ENCODE measurements at places on chromosomes 12 and 14.

- DNase-seq, result peak; percentile 87
Observed at GRCh38 chr12:5003025-5003666, 40.5 kb upstream of the KCNA5 start.

GRCh38 chr12:103816663-103817062 is 24.4 kb downstream of the NT5DC3 start:
- no peak for DNase-seq

DNA sequence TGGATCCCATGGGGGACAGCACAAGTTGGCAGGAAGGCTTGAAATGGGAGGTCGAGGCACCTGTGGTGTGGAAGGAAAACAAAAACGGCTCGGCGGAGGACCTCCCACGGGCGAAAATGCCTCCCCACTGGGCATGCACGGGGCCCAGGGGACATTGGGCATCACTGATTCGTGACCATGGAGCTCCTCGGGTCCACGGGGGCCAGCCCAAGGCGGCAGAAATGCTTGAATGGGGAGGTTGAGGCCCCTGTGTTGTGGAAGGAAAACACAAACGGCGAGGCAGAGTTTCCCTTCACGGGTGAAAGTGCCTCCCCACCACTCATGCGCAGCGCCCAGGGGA is 376.0 kb downstream of the ALG10 start:
- DNase-seq, result no peak

DNA sequence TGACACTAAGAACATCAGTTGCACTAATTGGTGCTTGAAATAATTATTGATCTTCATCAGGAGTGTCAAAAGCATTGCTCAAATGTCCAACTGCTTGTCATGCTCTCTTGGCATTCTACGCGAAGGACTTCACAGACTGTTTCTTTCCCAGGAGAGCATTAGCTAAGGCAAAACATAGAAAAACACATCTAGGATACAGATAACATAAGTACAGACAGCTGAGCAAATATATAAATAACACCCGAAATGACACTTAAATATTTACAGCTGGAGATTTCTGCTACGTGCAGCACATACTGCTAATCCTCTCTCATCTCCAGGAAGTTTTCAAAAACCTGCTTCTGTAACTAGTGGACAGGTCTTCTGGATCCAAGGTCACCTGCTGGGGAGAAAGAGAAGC is 120.0 kb upstream of the PRMT8 start:
- DNase-seq, result peak; percentile 83

- DNase-seq, result peak; percentile 5
Observed at GRCh38 chr14:46581036-46581671, 70.4 kb downstream of the RPL10L start.

- DNase-seq, result no peak
Observed at GRCh38 chr14:95388699-95389098, 69.0 kb upstream of the CLMN start.

DNA sequence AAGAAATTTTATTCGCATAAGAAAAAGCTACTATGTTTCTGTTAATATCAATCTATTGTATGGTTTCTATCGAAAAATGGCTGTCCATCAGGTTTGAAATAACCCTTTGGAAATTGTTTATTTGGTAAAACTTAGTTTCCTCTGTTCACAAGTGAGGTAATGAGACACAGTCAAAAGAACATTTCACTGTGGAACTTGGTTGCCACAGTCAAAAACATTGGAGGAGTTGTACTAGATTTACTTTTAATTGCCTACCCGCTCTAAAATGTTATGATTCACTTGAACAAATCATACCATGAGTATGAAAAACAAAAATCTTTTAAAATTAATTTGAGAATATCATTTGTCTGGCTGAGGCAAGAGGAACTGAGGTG is 46.5 kb downstream of the ITPR2 start:
- no peak for DNase-seq

DNA sequence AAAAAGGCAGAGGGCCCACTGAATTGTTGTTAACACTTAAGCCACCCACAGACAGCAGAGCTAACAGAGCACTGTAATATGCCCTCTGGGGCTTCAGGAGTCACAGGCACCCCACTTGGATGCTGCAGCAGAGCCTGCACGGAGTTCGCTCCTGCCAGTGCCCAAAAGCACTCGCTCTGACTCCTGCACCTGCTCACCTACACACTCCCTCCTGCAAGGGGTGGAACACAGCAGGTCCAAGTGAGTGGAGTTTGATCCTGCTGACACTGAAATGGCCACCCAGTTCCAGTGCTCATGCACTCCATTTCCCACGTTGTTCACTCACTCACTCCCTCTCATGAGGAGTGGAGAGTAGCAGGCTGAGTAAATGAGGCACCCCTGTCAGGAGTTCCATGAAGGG is 68.8 kb downstream of the OSBPL8 start:
- DNase-seq, result no peak

DNA sequence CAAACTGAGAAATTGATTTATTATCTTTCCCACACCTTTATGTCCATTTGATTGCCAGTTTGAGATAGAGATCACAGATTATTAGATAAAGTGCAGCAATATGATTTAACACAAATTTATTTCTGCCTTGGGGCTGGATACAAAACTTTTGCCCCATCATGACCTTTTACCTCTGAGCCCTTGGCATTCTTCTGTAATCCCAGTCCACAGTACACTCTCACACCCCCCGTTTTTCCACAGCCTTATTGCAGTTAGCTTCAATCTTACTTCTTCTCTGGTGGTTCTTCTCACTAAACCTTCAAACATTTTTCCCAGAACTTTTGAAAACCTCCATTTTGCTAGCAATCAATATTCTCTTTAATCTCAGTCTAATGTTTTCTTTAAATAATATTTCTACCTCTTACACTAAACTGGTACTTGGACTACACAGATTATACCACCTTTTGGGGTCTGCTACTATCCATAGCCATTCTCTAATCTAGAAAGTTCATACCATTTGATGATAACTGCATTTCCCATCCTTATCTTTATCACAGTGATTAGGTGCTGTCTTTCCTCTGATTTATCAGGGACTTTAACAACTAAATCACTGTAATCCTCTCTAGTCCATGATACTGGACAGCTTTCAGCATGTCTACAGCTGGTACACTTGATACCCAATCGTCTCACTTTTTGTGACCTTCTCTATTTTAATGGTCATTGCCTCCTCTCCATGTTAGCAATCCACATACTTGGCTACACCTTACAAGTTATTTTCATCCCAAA is 186.7 kb upstream of the PDE3A start:
- DNase-seq, result no peak

DNA sequence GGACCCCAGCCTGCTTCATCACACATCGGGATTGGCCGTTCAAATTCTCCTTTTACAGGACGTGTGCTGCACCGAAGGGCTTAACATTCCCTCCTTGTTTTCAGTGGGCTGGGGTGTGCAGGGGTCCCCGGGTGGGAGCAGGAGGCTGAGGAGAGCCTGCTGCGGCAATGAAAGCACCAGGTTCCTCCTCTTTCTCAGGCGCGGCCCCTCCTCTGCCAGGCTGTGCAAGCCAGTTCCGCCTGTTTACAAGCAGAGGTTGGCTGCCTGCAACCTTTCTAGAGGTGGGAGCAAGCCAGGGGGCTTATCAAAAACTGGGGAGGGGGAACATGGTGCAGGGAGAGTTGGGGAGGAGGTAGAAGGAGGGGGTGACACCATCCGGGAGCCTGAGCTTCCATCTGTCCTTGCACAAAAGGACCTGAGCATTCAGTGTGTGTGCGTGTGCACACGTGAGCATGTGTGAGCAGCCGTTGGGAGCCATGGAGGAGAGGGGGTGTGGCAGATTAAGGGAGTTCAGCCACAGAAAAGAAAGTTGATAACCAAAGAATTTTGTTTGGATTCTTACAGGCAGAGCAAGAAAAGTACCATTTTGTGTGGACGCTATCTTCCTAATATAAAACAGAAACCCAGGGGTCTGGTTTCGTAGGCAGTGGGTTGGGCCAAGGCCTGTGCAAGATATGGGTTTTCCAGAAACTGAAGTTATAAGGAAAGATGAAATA is 108.8 kb upstream of the RFLNA start:
- no peak for DNase-seq

DNA sequence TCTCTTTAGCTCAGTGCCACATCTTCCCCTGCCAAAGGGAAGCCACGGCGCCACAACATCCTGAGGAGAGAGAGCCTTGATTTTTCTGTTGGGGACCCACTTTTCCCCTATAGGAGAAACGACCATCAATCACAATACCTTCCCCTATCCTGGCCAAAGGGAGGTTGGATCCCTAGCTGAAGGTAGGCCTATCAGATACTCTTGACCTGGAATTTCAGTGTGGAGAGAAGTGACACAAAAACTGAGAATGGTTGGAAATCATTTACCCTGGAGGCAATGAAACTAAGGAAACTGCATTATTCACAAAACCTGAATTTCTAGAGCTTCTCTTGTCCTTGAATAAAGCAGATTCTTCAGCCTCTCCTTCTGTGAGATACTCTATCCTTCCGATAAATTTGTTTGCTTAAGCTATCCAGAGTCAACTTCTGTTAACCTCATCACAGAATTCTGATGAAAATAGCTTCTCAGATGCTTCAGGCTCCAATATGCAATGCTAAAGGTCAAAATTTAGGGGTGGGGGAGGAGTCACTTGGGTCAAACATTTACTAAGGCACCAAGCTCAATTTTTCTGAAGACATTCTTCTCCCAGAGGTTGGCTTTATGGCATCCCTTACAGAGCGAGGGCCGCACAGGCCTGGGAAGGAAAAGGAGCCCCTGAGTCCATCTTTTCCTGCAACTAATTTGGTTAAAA is 27.0 kb upstream of the DUSP6 start:
- DNase-seq, result no peak

- DNase-seq, result no peak
Observed at GRCh38 chr14:56892959-56893358, 82.7 kb upstream of the OTX2 start.

All from NCI-H146 (cell line).